ENCODE measurements at places on chromosomes 3 and 15.

- no peak for DNase-seq
Observed at GRCh38 chr3:42970557-42970956, 8.6 kb upstream of the GASK1A start.

DNA sequence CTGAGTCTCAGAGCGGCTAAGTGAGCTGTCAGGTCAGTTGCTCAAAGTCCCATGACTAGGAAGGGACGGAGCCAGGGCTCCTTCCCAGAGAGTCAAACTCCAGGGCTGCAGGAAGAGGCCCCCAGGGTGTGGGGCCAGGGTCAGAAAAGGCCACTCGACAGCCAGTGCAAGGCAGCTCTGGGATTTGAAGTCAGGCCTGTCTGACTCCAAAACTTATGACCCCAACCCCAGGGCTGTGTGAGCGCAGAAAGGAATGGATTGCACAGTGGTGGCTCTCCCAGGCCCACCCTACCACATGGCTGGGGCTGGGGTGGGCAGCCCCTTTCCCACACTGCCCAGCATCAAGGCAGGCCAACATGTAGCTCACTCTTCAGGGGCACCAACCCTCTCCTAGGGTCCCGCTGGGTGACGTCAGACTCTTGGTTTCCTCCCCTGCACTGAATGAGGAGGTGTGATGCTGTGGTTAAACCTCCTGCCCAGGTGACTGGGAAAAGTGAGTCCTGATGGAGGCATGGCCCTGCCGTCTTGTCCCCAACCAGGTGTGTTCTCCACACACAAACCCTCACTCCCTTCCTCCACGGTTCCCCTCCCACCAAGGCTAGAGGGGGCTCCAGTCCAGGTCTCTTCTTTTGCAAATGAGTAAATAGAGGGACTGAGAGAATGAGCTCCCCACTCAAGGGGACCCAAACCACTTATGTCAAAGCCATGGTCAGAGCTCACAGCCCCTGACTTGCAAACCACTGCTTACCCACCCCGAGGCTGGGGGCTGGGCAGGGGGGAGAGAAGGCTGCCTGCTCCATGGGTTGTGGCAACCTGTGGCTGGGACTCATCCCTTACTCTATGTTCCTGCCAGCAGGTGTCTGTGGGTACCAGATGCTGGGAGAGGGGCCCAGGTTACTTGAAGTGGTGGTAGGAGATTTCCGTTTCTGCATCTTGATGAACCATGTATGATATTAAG lies 23.8 kb upstream of the CORO2B start:
- no peak for DNase-seq

- no peak for DNase-seq
Observed at GRCh38 chr15:55775316-55775715, 32.4 kb upstream of the PRTG start.

DNA sequence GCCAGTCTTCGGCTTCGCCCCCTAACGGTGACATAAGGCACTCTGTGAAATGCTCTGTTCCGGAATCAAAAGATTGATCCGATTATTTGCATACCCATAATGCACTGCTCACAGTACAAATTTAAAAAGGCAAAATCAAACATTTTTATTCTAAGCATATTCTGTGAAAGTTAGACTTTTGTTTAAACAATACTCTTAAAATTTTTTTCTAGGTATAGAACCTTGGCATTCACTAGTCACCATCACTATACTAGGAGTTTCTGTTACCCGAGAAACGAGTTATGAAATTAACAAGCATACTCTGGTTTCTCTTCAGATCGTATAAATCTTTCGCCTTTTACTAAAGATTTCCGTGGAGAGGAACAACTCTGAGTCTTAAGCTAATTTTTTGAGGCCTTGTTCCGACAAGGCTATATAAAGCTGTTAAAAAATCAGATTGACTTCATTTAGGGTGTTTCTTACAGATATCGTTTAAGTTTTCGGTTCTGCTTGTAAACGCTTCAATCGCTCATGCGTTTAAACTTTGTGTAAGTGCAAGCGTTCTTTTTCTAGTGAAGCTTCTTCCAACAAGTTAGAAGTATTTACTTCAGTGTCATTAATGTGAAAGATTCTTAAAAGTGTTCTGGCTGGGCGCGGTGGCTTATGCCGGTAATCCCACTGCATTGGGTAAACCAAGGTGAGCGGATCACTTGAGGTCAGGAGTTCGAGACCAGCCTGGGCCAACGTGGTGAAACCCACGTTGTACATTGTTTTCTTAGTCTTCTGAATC lies at the start of gene RNU5B-1:
Gene RNU5B-1, plus strand, starts transcription at position 297 of the 769 bp plus-strand sequence.
- DNase-seq, result peak; percentile 84

GRCh38 chr3:43094851-43095250 lies 11.0 kb downstream of the POMGNT2 start:
- DNase-seq, result no peak

GRCh38 chr15:76517910-76518309 lies 181.3 kb downstream of the ISL2 start:
- no peak for DNase-seq

- no peak for DNase-seq
Observed at GRCh38 chr15:101148881-101149664, 102.8 kb downstream of the CHSY1 start.

- no peak for DNase-seq
Observed at GRCh38 chr3:5390936-5391625, 203.6 kb downstream of the EDEM1 start.

GRCh38 chr15:24899795-24900194 lies 55.0 kb upstream of the SNRPN start:
- DNase-seq, result no peak

DNA sequence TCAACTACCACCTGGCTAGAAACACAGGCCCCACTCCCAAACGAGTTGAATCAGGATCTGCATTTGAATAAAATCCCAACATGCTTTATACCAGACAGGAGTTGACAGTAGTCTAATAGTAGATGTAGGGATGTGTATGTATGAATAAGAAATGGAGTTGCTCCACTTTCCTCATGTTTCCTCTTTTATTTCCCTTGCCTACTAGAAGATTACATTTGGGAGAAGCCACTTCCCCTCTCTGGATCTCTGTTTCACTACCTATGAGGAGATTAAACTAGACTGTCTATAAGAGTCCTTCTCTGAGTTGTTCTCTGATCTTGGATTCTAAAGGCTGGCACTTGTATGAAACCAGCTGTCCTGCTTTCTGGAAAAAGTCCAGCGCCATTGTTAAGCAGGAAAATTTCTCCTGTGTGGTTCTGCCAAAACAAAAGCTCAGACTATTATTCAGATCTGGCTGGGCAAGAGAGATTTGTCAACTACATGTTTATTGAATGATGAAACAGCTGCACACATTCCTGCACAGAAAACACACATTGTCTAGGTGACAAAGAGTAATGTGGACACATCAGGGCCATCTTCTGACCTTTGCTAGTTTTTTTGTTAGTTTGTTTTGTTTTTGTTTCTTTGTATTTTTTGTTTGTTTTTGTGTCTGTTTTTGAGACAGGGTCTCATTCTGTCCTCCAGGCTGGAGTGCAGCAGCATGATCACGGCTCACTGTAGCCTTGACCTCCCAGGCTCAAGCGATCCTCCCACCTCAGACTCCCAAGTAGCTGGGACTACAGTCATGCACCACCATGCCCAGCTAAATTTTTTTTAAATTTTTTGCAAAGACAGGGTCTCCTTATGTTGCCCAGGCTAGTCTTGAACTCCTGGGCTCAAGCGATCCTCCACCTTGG lies 29.9 kb downstream of the ACP3 start:
- DNase-seq, result no peak

DNA sequence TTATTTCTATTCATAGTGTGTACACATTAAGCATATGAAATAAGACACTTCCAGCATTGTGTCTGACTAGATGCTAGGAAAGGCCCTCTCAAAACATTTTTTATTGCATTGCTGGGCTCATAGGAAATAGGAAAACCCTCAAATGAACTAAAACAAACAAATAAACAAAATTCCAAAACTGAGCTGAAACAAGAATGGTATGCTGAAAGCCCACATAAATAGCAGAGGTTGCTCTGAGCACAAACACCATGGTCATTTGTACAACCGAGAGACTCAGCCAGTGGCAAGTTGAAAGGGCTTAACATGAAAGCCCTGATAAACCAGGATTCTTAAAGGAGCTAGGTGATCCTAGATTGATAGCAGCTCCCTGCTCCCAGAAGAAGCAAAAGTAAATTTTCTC lies 310.0 kb upstream of the WNT5A start:
- no peak for DNase-seq

GRCh38 chr3:10561162-10561945 lies 56.0 kb upstream of the ATP2B2 start:
- DNase-seq, result no peak

GRCh38 chr3:141878326-141878725 lies 1.9 kb downstream of the ATP1B3 start:
- DNase-seq, result no peak

DNA sequence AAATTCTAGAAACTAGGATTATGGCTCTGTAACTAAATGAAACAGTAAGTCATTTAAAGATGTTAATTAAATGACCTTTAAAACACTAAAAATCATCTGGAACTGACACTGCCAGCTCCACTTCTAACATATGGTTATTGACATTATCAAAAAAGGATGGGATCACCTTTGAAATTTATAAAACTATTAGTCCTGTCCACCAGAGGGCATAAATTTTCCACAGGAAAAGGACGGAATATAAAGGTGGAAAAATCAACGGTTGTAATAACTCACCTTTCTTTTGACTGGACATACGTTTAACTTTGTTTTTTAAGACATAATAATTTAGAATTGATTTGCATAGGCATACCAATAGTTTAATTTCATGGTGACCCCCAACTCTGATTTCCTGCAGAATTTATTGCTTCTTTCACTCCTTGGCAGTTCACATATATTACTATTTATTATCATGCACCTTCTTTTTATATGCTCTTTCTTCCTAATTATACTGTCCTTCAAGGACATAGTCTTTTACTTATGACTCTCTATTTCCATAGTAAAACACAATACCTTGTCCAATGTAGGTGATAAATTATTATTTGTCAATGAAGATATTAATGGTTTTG lies 345.7 kb downstream of the CADM2 start:
- no peak for DNase-seq

DNA sequence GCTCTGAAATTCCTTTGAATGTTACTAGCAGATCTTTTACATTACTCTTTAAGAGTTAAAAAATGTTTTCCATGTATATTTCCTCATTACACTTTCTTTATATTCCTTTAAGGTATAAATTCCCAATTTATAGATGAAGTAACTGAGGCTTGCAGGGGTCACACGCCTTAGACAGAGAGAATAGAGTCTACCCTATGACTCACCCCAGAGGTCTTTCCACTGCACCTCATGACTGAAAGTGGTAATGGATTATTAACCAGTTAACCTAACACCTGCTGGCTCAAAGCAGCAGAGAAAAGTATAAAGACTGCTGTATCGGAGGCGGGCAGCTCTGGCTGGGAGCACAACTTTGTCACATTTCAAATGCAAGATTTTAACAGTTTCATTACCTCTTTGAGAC lies 37.7 kb downstream of the LDHAL6B start:
- no peak for DNase-seq
